ENCODE measurements at places on chromosomes 1 and 21.
A peak's percentile ranks its signal among the peaks of the same experiment; 100 is the strongest.

DNA sequence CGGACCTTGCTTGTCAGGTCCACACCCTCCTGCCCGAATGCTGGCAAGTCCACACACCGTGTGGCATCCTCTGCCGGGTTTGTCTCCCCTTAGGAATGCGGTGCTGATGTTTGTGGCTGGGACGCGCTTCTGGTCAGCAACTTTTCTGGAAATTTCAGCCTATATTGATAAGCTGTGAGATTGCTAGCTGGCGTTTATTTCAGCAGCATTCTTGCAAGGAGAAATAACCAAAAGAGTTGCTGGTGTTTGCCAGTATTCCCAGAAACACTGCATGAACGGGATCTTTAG, 601 bp downstream of the CEPT1 start:
- no peak for DNase-seq

GRCh38 chr1:30957560-30958222, 49.1 kb upstream of the SDC3 start:
- DNase-seq: no peak

GRCh38 chr1:82628887-82629286, 828.2 kb downstream of the ADGRL2 start:
- DNase-seq: no peak

DNA sequence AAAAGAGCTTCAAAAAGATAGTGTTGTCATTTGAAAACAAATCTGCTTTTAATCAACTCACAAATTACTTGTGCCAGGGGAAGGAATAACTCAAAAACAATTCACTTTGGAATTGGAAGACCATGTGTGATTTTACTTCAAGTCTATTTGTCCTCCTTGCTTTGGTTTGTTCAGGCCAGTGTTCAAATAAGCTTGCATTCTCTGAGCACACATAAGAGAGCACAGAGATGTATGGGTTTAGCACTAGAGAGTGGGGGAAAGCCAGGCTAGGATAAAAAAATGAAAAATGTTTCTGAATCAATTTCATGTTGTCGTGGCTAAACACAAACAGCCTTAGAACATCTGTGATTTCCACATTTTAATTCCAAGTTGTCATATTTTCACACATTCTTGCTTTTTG, 325.7 kb upstream of the LYPLAL1 start:
- DNase-seq: no peak

DNA sequence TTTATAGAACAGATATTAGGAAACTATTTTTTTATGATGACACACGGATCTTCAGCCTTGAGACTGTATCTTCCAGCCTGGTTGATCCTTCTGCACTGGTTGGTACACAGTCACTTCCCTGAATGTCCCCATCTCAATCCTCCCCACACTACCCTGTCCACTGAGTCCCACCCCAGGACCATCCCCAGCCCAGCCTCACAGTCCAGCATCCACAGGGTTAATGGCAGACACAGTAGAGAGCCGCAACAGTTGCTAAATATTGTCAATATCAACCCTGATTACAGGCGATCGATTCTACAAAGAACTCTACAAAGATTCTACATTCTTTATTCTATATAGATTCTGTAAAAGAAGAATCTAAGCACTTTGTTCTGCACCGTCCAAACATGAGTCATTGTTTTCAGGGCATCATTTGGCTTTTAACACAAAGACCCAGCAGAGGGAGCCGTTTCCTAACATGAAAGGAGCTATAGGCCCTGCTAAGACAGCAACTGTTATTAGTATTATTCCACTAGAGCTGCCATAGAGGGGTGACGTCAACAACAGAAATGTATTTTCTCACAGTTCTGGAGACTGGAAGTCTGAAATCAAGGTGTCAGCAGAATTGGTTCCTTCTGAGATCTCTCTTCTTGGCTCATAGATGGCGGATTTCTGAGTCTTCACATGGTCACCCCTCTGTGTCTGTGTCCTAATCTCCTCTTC, 30.1 kb upstream of the IFNAR2 start:
- peak; percentile 78 for DNase-seq

GRCh38 chr1:33361532-33362235, 40.8 kb upstream of the A3GALT2 start:
- no peak for DNase-seq

GRCh38 chr1:32486463-32487113, 21.7 kb downstream of the ZBTB8B start:
- DNase-seq: no peak

DNA sequence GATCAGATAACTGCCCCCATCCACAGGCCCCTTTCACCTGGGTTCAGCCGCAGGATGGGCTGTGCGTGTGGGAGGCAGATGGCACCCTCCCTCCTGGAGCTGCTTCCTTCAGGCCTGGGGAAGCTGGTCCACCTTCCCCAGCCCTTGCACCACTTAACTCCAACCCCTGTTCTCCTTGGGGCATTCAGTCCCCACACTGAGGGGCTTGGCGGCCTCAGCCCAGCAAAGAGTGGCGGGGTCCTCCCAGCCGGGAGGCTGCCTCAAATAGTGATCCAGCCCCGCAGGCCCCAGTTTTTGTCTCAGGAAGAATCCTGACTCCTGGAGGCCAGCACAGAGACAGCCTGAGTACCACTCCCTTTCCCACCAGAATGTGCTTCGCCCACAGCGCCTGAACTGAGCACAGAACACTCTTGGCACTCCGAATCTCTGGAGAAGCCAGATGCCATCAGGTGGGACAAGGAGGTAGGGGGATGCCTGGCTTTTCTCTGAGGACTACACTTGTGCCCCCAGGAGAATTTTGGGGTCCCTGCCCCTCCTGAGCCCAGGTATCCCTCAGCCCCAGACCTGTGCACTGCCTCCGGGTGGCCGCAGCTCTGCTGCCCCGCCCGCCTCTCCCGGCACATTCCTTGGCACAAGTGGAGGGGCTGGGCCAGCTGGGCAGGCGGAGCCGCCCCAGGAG, 936 bp downstream of the PAQR6 start:
- no peak for DNase-seq

- no peak for DNase-seq
These were observed 5.1 kb downstream of the LMNA start for GRCh38 chr1:156119503-156120209.

DNA sequence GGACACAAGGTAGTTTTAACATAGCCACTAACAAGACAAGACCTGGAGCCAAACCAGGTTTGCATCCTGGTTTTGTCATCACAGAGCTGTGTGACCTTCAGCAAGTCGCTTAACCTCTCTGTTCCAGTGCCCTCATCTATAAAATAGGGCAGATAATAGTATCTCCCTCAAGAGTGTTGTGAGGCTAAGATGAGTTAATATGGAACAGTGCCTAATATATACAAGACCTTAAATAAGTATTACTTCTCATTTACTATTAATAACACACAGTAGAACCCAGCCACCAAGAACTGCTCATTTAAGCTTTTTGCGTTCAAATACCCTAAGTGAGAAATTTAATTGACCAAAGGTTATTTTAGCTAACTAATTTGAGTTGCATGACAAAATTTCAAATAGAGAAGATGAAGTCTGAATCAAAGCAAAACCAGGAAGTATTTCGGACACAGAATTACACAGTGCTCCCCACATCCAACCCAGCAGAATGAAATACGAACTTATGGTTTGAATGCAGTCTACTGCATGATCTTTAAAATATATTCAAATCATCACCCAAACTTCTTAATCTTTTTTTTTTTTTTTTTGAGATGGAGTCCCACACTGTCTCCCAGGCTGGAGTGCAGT, 123.9 kb upstream of the KRTAP19-8 start:
- no peak for DNase-seq

- DNase-seq: no peak
These were observed 275.5 kb upstream of the FMN2 start for GRCh38 chr1:239816081-239816782.

- peak; percentile 69 for DNase-seq
These were observed 6.5 kb upstream of the PADI2 start for GRCh38 chr1:17125756-17126237.

DNA sequence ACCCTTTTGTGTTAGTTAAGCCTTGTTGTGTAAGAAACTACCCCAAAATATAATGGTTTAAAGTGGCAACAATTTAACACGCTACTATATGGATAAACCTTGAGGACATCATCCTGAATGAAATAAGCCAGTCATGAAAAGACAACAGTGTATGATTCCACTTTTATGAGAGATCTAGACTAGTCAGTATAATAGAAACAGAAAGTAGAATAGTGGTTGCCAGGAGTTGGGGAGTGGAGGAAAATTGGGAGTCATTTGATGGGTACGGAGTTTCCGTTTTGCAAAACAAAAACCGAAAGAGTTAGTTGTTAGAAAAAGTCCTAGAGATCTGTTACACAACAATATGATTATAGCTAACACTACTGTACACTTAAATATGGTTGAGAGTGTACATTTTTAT, 16.0 kb upstream of the CHIA start:
- DNase-seq: no peak

- no peak for DNase-seq
These were observed 57.9 kb upstream of the CR2 start for GRCh38 chr1:207396168-207396746.

GRCh38 chr1:76294482-76295194, 220.1 kb downstream of the ST6GALNAC3 start:
- DNase-seq: no peak

- no peak for DNase-seq
These were observed 24.7 kb downstream of the NPHS2 start for GRCh38 chr1:179550746-179551682.

GRCh38 chr21:42568866-42569731, 55.4 kb downstream of the SLC37A1 start:
- peak; percentile 41 for DNase-seq

GRCh38 chr21:41768437-41769042, 1.7 kb upstream of the RIPK4 start:
- DNase-seq: no peak

DNA sequence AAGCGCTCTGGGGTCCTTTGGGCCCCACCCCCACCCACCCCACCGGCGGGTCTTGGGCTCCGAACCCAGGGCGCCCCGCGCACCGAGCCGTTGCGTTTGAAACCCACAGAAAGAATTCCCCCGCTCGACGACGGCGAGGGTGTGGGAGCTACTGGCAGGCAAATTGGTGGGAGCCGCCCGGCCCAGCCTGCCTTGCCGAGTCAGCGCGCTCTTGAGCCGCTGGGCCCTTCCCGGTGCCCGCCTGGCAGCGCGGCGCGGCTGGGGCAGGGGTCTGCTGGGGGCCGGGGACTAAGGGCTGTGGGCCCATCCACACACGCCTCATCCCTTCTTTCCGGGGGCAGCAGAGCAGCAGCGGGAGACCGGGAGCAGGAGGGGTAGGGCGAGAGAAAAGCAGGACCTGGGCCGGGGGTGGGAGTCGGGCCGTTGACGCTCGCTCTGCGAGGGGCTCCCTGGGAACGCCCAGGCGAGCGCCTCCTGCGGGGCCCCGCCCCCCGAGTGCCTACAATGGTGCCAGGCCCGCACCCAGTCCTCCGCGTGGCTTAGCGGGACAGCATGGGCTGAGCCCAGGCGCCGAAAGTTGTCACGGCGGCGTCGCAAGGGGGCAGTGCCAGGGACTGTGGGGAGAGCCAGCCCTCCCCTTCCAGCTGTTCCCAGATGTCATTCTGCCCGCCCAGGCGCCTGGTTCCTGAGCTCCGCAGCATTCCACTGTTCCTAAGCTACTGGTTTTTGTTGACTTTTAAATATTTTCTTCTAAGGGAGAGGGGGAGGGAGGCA, at the start of gene C1orf94:
Gene C1orf94 (plus strand): TSS at position 78 of the 774 bp plus-strand sequence. CDS start 883 bp downstream, outside the sequence.
- DNase-seq: no peak

GRCh38 chr1:205930799-205931281, 12.4 kb downstream of the SLC26A9 start:
- DNase-seq: no peak

DNA sequence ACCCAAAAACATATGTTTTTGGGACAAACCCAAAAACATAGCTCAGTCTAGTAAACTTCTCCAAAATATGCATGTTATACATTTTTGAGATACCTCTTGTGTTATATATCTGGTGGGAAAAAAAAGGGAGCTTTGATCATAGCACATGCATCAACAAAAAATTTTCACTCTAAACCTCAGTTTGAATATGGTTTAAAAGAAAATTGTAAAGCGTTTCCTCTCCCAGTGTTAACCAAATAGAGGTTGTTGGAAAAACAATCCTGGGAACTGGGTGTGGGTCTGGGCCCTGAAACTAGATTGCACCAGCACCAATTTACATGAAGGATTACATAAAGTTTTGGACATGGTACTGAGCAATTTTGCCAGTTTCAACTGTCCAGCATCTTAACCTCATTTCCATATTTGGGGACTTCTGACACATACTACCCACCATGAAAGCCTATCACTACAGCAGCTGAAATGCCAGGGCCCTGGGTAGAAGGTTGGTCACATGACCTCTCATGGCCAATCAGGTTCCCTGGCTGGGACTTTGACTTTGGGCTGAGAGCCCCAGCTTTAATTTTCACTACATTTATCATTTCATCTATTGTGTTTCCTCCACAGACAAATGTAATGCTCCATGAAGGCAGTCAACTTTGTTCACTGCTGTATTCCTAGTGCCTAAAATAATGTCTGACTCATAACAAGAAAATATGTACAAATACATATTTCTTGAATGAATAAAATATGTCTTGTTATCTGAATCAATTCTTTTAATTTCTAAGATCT, 150.7 kb downstream of the SETD4 start:
- no peak for DNase-seq

DNA sequence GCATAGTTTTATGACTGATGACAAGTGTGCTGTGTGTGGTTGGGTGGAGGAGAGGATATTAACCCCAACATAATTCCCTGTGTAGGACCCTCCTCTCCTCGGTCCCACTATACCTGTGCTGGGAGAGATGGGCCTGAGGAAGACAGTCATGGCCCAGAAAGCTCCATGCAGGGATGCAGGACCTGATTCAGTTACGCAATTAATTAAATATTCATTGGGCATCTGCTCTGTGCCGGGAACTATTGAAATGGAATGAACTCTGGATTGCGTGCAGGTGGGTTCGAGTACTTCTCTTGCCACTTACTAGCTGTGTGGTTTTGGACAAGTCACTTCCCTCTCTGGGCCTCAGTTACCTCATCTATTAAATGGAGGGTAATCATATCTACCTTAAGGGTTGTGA, 74.6 kb downstream of the CD247 start:
- DNase-seq: no peak

- DNase-seq: no peak
These were observed 316.3 kb downstream of the KCNH1 start for GRCh38 chr1:210817385-210818275.

GRCh38 chr1:172206256-172206655, 214.2 kb upstream of the C1orf105 start:
- DNase-seq: no peak

DNA sequence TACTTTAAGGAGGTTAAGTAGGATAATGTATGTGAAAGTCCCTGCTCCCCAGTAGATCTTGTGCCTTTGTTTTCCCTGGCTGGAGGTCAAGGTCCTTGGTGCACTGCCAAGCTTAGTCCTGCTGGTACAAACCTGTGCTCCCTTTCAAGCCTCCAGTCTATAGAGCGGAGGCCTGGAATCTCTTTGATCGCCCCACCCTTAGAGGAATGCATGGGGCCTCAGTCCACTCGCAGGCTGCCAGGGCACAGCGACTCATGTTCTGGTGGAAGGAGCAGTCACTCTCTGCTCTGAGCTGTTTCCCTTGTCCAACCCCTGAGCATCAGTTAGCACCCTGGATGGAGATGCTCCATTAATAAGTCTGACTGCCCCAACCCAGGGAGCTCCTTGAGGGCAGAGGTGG, 121.8 kb downstream of the HMGB4 start:
- DNase-seq: no peak

GRCh38 chr1:5796028-5796427, 196.2 kb downstream of the NPHP4 start:
- DNase-seq: no peak

All from NCI-H2107 (cell line).